ENCODE measurements at places on chromosomes 7 and 10.

DNA sequence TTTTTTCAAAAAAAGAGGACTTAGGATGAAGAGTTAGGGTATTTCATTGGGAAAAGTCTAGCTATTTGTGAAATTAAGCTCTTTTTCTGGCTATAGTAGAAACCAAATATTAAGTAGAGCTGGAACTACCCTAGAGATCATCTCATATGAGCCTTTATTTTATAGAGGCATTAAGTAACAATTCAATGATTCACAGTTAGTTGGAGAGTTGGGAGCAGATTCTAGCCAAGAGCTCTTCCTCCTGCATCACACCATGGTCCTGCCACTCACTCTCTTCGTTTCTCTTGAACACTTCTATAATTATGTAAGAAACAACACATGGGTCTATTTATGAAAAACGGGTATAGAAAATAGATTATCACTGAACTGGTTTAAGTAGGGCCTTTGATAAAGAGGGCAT is 76.1 kb upstream of the ANK3 start:
- DNase-seq, result no peak

GRCh38 chr7:42198974-42199668 is 37.9 kb downstream of the GLI3 start:
- DNase-seq, result no peak

DNA sequence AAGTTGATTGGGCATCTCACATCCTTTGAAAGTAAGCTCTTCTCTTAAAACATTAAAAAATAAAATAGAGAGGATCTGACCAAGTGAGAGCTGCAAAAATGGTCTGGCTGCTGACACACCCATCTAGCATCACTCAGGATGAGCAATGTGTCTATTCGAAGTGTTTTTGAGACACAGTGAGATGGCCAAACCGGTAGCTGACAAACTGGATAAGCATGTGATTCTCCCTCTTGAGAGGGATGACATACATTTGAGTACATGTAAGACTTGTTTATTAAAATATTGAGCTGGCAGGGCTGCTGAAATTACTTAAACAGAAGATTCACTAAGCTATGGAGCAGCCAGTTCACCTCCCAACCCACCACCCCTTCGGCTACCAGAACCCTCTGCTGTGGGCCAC is 333.9 kb downstream of the ADRA2A start:
- no peak for DNase-seq

DNA sequence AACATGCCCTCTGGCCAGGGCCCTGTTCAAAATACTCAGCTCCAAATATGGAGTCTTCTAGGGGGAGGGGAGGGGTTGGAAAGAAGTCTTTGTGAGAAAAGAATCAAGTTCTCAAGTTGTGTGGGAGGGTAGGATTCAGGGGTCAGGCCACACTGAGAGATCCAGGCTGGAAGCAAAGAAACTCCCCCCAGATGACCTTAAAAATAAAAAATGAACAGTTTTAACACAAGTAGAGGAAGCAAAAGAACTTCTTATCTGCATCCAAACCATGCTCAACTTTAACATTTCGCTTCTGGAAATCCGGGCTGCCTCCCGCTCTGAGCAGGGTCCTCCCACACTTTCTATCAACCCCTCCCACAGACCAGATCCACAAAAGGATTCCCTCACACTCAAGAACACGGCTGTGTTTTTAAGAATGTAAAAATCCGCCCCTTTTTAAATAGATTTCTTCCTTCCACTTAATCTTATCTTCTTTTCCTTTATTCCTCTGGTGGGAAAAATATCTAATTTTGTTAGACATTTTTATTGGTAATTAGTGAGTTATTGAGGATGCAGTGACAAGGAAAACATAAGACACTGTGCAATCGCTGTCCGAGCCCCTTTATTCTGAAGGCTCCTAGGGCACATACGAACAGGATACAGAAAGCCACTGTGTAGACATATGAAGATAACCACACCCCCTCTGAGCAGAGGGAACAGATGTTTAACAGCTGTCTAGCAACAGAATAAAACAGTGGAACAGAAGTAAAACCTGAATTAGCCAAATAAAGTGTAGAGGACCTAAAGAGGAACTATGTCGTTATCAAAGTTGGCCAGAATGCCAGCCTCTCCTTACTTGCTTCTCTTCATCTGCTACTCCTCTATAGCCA is 43.8 kb downstream of the CYTH3 start:
- DNase-seq, result no peak

GRCh38 chr10:72104472-72105097 is 16.2 kb upstream of the SPOCK2 start:
- DNase-seq, result no peak
